Stimulated activated CD4-positive, alpha-beta T cell treated with anti-CD3 and anti-CD28 coated beads, Interleukin-2, amount 100 ng/mL, for 48 hours (primary cell): ENCODE measurements at places on chromosomes 7 and 10.

GRCh38 chr10:72077275-72077990 is 10.9 kb downstream of the SPOCK2 start:
- DNase-seq, result no peak

- DNase-seq, result no peak
Measured at GRCh38 chr7:106778656-106779250, 86.3 kb upstream of the PIK3CG start.

- DNase-seq, result no peak
Measured at GRCh38 chr7:20141666-20142065, 75.5 kb downstream of the MACC1 start.

- DNase-seq, result no peak
Measured at GRCh38 chr7:77543910-77544309, 6.8 kb downstream of the PTPN12 start.

DNA sequence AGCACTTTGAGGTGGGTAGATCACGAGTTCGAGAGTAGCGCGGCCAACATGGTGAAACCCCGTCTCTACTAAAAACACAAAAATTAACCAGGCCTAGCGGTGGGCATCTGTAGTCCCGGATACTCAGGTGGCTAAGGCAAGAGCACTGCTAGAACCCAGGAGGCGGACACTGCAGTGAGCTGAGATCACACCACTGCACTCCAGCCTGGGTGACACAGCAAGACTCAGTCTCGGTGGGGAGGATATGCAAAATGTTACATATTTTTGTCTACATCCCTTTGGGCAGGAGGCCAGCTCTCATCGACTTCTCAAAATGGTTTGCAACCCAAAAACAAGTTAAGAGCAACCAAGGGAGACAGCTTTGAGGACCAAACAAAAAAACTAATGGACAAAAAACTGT is 8.2 kb downstream of the ATE1 start:
- DNase-seq, result no peak

DNA sequence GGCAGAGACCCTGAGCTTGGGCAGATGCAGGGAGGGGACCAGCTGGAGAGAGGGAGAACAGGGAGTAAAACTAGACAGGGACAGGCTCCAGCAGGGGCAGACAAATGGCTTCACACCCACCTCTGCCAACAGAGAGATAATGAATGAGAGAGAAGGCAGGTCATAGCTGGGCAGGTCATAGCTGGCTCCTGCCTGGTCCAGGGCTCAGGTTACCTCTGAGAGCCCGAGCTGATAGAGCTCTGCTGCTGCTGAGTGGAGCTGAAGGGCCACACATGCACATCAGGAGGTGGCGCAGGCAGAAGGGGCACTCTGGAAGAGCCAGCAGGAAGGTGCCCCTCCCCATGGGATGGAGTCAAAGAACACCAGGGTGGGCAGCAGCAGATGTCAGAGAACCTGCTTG is 154.2 kb downstream of the GFRA1 start:
- no peak for DNase-seq

GRCh38 chr7:20785157-20786048 is 1.3 kb downstream of the SP8 start:
- DNase-seq, result no peak

DNA sequence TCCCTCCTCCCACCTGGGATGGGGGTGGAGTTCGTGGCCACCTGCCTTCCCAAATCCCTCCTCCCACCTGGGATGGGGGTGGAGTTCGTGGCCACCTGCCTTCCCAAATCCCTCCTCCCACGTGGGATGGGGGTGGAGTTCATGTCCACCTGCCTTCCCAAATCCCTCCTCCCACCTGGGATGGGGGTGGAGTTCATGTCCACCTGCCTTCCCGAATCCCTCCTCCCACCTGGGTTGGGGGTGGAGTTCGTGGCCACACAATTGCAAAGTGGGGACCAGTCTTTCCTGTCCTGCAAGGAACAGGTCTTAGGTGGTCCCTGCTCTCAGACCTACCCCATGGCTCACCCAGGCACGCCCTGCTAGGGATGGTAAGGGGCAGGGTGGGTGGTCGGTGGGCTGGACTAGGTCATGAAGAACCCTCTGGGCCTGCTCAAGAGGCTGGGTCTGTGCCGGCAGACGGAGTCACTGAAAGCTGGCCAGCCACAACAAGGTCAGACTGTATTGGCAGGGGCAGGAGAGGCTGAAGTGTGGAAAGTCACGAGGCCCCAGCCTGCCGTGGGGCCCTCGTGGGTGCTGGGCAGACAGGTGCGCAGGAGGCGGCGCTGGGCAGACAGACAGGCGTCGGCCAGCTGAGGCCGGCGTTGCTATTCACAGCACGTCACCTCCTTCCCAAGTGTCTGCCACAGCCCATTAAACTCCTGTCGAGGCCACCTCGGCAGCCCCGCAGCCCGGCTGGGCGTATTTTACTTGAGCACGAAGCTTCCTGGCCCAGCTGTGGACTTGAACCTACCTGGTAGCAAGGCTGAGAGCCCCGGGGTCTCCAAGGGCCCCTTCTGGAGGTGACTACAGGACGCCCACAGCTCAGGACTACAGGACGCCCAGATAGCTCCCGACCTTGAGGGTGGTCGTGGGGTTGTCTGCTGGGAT is 4.1 kb downstream of the KNDC1 start:
- no peak for DNase-seq

DNA sequence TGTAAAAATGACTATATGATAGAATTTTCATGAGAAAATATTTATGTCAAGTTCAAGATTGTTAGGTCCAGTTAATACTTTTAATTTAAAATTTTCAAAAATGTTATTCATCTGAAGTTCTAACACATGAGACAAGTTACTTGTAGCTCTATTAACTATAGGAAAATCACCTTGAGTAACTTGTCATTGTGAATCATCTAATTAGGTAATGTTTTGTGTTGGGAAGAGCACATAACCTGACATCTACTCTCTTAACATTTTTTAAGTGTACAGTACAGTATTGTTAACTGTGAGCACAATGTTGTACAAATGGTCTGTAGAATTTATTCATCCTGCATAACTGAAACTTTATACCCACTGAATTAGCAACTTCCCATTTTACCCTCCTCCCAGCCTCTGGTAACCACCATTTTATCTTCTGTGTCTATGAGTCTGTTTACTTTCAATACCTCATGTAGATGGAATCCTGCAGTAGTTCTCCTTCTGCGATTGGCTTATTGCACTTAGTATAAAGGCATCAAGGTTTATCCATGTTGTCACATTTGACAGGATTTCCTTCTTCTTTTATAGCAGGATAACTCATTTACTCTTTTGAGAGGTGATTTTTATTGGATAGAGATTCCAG is 54.6 kb downstream of the ARL4A start:
- no peak for DNase-seq

- DNase-seq, result no peak
Measured at GRCh38 chr7:139798221-139798620, 20.4 kb upstream of the HIPK2 start.

- no peak for DNase-seq
Measured at GRCh38 chr10:132477398-132478340, 59.9 kb upstream of the INPP5A start.

- no peak for DNase-seq
Measured at GRCh38 chr7:106092204-106092603, 19.9 kb downstream of the SYPL1 start.

DNA sequence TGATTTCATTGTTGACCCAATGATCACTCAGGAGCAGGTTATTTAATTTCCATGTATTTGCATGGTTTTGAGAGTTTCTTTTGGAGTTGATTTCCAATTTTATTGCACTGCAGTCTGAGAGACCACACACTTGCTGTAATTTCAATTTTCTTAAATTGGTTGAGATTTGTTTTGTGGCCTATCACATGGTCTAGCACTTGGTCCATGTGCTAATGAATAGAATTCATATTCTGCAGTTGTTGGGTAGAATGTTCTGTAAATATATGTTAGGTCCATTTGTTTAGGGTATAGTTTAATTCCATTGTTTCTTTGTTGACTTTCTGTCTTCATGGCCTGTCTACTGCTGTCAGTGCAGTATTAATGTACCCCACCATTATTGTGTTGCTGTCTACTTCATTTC is 36.3 kb upstream of the PPP1R9A start:
- DNase-seq, result no peak

- DNase-seq, result no peak
Measured at GRCh38 chr10:33287112-33287511, 47.4 kb downstream of the NRP1 start.

DNA sequence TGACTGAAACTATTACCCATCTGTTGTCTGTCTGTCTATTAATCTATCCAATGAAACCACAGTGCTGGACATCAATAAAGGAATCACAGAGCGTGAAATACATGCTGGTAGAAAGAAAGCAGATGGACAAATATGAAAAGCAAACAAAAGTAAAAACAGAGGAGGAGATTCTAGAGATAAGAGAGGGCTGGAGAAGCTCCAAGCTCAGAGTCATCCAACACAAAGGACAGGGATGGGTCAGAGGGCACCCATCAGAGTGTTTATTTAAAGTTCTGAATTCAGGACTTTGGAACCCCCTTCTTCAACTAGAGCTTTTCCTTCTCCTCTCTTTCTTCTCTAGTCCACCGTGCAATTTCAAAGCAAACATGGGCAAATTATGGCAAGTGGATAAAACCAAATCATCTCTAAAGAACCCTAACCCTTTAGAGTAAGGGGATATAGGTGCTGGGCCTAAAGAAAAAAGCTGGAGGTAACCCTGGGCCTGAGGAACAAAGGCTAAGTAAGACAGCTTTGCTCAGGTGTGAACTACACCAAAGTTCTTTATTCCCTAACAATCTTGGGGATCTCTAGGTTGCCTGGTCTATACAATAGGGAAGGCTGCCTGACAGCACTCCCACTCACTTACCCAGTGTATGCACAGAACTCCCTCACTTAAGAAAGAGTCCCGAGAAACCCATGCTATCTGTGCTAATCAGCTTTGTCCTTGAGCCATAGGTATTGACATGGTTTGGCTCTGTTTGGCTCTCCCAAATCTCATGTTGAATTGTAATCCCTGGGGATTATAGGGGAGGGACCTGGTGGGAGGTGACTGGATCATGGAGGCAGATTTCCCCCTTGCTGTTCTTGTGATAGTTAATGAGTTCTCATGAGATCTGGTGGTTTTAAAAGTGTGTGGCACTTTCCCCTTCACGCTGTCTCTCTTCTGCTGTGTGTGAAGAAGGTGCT is 97.0 kb downstream of the BAMBI start:
- DNase-seq, result no peak
